ENCODE measurements at places on chromosomes 4 and X.

- DNase-seq = no peak
These were observed 11.3 kb downstream of the BLOC1S4 start for GRCh38 chr4:6727081-6727942.

- no peak for DNase-seq
These were observed 555.2 kb upstream of the PCDH10 start for GRCh38 chr4:132593717-132594400.

- no peak for DNase-seq
These were observed 40.5 kb downstream of the TMEM131L start for GRCh38 chr4:153506341-153507309.

DNA sequence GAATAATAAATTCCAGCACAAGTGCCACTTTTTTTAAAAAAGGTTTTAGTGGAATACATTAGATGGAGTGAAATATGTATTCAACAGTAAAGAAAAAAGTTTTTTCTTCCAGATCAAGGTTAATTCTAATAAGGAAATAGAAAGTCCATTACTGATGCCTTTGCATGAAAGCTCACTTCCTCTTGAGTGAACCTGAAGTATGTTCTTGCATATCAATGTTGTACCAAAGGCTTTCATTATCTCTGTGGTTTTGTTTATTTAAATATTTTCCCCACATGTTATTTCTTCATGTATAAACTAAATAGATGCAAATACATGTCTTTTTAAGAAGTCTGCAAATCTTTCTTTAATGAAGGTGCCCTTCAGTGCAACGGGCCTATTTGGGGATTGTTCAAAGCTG, 307.9 kb downstream of the C4orf33 start:
- DNase-seq = no peak

GRCh38 chr4:87937523-87937922, 38.0 kb upstream of the SPP1 start:
- DNase-seq = no peak

DNA sequence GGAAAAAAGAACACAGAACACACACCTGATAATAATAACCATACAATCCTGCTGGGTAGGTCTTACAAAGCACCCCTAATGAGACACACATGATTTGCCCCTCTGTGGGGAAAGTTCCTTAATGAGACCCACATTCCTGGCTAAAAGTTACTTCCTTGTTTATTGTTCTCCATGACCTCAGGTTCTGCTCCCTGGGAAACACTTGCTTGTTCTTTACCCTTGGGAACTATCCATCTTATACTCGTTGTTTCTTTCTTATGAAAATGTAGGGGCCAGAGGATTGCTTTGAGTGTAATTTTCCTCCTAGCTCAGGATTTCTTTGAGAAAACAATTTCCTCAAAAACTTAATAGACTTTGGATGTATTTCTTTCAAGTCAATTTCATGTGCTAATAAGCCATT, 52.1 kb upstream of the PCDH10 start:
- DNase-seq = no peak

- no peak for DNase-seq
These were observed 70.8 kb downstream of the ANXA10 start for GRCh38 chr4:168163106-168163505.

DNA sequence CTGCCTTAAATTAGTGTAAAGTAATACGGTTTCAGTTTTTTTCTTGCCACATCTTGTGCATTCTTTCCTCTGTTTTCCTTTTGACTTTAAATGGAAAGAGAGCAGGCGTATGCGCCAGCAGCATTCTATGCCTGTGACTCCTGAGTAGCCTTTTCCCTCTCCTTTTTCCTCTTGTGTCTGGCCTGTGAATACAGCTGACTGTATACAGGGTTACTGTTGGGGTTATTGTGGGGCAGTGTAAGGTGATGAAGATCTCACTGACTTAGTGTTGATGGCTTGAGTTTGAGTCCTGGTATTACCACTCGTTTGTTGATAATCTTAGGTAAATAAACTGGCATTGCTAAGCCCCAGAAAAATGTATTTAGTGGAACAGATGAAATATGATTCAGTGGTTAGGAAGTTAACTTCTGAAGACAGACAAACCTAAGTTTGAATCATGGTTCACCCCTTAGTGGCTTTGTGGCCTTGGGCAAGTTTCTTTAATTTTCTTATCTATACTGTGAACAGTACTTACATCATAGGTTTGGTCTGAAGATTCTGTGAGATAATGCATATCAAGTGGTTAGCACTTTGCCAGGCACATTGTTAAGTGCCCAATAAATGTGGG, 105.1 kb downstream of the FNIP2 start:
- DNase-seq = no peak

GRCh38 chrX:15277604-15278003, 7.7 kb upstream of the ASB9 start:
- DNase-seq = no peak

- peak; percentile 9 for DNase-seq
These were observed 141.7 kb downstream of the HHIP start for GRCh38 chr4:144787365-144788258.

DNA sequence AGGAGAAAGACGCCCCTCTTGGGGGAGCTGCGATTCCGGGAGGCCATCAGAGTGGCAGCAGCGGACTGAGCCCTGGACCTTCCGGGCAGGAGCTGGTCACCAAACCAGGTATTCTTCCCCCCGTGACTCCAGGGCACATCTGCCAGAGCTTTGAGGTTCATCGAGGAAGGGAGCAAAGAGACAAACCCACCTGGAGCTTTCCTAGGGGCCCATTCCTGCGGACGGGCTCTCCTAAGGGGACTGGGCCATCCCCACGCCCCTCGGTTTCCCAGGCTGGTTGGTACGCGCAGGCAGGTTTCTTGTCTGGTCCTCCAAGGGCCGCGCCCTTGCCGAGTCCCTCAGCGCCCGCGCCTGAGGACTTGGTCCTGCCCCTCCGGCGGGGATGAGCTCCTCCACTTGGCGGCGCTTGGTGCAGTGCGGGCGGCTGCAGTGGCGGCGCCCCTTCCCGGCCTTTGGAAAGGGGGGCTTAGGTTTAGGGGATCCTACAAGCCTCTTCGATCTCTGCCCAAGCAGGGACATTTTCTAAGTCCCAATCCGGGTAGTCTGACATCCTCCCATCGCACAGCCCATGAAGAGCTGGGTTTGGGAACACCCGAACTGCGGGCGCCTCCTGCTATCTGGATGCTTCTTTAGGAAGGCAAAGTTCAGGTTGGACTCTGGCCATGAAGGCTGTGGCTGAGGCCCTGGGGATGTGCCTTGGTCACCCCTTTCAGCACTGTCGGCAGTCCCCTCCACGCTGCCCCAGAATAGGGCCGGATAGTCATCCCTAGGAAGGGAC, 538 bp downstream of the STBD1 start:
- peak; percentile 22 for DNase-seq

- no peak for DNase-seq
These were observed 29.3 kb downstream of the AFAP1 start for GRCh38 chr4:7910263-7910896.

DNA sequence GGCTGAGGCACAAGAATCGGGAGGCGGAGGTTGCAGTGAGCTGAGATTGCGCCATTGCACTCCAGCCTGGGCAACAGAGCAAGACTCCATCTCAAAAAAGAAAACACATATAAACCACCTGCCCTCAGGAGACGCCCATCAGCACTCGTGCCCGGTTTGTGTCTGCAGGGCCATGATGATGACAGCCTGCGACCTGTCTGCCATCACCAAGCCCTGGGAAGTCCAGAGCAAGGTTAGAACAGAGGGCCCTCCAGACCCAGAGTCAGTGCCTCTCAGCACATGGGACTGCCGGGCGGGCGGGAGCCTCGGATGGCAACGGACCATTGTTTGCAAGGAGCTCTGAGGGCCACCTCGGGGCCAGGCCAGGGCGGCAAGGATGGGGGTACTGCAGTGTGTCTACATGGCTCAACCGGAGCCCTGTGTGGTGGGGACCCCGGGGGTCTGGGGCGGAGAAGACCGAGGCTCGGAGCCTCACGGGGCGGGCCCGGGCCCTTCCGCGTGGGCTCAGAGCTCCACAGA, 9.3 kb downstream of the ATP5ME start:
- DNase-seq = no peak

- no peak for DNase-seq
These were observed 78.8 kb upstream of the PCDH7 start for GRCh38 chr4:30641345-30641744.

DNA sequence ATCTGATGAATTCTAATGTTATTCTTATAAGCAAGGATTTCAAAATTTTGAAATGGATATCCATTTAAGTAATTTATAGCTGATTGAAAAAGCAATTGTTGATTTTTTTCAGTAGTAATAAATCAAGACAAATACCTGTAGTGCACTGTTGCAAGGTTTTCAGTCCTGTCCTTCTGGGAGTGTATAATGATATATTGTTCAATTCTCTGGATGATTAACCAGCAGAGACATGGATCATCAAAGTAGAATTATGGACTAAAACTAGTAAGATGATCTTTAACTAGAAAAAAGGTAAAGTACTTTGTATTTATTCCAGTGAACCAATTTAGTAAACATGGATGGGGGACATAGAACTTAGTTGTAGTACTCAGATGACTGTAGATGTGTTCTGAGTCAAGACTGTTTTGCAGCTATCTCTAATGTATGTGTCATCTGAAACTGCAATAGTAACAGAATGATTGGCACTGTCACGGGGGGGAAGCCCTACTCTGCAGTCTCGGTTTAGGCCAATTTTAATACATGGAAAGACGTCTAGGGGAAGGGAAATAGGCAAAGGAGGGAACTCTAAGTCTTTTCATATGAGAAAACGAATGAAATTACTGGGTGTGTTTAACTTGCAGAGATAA, 121.9 kb downstream of the GLRA3 start:
- no peak for DNase-seq

DNA sequence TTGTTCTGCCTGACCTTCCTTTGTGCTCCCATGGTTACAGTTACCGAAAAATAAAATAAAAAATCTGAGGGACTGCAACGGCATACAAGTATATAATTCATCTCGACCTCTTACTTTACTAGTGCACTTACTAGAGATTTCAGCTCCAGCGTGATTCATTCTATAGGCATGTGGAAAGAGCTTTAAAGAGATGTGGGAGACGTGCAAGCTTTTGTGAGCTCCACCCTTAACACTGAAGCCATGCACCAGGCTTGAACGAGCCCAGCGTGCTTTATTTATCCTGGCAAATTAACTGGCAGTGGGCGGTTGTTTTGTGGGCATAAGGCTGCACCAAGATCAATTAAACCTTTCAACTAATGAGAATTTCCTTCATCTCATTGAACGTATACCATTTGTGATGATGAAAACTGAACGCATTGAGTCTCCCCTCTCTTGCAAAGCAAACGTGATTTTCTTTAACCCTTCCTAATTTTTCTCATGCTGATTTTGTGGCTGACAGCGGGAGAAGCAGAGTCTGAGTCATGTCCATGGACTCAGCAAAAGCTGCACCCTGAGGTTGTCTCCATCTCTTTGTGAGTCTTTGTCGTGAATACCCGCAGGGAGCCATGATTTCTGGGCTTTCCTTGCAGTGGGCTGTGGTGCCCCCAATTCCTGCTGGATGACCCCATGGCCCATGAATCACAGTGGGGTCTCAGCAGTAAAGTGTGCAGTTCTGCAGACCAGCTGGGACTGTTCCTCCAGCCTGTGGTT, 60.1 kb downstream of the MXRA5 start:
- DNase-seq = no peak

DNA sequence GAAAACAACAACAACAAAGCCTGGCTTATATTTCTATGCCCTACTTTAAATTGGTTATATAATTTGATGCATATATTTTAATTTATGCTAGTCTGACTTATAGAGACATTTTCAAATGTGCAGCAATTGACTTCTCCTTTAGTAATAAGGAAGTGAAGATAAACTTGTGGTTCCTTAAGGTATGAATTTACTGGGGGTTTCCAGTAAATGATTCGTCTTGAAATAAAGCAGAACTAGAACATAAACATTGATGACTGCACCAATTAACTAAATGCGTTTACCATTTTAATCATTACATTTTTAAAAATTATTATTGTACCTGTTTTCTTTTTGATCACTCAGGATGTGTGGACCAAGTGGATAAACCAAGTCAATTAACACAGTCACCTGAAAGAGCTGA, 99.6 kb upstream of the CCSER1 start:
- DNase-seq = peak; percentile 7

- DNase-seq = no peak
These were observed 48.8 kb upstream of the SMARCAD1 start for GRCh38 chr4:94158883-94159282.

GRCh38 chr4:22410645-22411247, 105.1 kb downstream of the ADGRA3 start:
- DNase-seq = peak; percentile 20

- DNase-seq = no peak
These were observed 861.1 kb upstream of the IGFBP7 start for GRCh38 chr4:57971261-57971660.

- DNase-seq = no peak
These were observed 93.6 kb downstream of the RBM47 start for GRCh38 chr4:40536032-40536431.

DNA sequence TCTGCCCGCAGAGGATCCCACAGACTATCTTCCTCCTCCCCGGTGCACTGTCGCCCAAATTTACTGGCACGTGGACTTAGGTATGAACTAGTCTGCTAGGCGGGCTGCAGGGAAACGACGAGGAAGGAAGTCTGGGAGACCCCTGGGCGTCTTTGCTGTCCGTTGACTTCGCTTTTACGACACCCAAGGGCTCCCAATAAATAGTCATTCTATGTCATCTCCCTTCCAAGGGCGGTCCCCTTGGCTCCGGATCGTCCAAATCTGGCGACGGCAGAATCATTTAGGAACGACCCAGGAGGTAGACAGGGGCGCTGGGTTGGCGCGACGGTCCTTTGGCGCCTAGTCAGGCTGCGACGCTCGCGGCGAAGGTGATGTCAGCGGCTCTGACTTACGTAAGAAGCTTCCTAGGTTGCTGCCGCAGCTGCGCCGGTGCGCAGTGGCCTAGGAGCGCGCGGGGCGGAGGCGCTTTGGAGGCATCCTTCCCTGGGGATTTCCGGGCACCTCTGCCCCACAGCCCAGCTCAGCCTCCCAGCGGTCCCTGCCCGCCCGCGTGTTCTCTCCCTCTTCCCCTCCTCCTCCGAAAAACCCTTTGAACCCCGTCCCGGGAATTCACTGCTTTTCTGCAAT, 2.2 kb downstream of the NHS start:
- DNase-seq = no peak

- no peak for DNase-seq
These were observed 1.1 kb downstream of the SLIT2 start for GRCh38 chr4:20252656-20253282.

GRCh38 chr4:2304877-2305561, 43.1 kb upstream of the MXD4 start:
- DNase-seq = no peak

- no peak for DNase-seq
These were observed 308.5 kb downstream of the EVC2 start for GRCh38 chr4:5399790-5400421.

DNA sequence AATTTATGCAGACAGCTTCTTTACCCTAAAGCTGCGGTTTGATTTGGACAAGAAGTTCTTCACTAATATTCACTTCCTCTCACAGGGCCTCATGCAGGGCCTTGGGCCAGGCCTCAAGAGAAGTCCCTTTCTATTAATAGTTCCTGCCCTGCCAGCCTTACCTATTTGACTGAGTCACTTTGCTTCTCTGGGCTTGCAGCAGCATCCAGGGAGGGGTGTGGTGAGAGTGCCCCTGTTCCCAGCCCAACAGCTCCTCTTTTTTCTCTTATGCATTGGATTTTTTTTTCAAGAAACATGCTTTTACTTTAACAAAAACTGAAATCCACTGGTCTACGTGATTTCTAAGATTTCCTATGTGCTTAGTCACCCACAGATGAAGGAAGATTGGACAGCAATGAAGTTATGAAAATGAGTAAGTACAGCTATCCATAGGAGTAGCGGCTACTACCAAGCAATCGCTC, 26.7 kb downstream of the FAM156B start:
- peak; percentile 0 for DNase-seq
